ENCODE measurements at places on chromosomes 6 and 20.

DNA sequence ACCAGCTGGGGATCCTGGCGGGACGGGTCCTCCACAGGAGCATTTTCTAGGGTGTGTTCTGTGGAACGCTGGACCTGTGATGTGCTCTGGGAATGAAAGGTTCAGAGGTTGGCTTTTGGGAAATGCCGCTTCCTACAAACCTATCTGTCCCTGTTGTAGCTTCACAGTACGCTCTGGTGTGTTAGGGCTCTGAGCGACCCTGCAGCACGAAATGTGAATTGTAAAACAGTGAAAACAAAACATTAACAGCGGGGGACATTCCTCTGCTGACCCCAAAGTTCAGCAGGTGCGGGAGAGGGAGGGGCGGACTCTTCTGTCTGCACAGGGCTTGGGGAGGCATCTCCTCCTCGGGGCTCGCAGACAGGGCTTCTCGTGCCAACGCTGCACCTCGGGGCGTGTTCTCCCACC, 155.9 kb downstream of the NRN1 start:
- no peak for DNase-seq

DNA sequence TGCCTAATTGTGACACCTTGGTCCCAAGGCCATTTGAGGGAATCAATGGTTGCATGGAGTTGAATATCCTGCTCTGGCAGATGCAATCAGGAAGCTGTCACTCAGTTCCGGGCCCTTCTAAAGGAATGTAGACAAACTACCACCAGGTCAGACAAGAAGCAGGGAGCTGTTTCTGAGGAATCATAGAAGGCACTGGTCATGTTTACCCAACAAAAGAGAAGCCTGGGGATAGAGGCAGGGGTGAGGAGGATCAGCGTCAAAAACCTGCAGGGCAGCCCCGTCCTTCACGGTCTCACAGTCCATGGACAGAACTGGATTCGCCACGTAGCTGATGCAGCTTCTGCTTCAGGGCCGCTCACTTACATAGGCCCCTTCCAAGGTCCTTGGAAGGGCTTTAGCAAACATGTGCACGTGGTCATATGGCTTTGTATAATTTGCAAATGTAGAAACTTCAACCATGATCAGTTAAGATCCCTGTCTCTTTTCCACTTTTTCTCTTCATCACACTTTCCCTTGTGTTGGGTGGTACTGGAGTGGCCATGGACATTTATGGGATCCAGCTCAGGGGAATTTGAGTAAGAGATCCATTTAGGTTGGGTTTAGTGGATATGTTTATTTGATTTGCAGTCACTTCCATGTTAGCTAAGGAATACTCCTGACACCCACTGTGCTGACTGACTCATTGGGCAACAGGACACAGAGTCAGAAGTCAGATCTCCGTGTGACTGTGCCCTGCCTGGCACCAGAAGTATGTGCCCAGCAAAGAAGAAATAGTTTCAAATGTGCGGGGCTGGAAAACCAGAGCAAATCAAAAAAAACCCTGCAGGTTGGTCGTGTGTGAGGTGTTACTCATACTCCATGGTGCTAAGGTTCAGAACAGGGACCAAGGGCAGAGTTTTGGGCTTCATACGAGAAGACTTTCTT, 60.0 kb upstream of the ZFAND3 start:
- DNase-seq = no peak

GRCh38 chr20:20207291-20207690, 155.0 kb downstream of the CFAP61 start:
- no peak for DNase-seq

DNA sequence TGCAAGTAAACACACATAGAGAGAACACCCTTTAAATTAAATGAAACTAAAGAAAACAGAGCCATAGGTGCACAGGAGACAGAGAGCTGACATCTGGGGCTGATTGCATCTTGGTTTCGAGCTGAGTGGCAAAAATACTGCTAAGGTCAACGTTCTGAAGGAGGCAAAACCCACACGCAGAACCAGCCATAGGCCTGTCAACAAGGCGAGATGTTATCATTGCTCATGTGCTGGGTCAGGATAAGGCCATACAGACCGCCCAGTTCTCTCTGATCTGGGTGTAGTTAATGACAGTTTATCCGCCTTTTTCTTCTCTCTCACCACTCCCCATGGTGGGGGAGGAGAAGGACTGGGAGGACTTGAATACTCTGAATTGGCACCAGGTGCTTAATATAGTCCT, 4.5 kb upstream of the FAM110A start:
- no peak for DNase-seq

GRCh38 chr6:85364344-85364743, 85.5 kb upstream of the NT5E start:
- DNase-seq = peak; percentile 41

GRCh38 chr20:12199703-12200102, 282.0 kb downstream of the BTBD3 start:
- no peak for DNase-seq

- peak; percentile 24 for DNase-seq
These were observed 135.5 kb downstream of the LY86 start for GRCh38 chr6:6723921-6724538.

DNA sequence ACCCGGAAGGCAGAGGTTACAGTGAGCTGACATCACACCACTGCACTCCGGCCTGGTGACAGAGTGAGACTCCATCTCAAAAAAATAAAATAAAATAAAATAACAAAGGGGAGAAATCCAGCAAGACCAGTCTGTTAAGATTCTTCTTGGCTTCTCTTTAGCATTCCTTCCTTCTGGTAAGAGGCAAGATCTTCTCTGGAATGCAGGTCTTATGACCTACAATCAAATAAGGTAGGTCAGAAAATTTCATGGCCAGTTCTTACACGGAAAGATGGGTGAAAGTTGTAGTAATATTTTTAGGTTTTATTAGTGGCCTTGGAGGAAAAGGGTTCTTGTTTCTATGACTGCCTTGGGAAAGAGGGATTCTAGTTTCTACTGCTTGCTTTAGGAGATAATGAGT, 180.9 kb downstream of the FUT9 start:
- DNase-seq = no peak

- DNase-seq = no peak
These were observed 194.4 kb downstream of the BTBD9 start for GRCh38 chr6:38445336-38445735.

DNA sequence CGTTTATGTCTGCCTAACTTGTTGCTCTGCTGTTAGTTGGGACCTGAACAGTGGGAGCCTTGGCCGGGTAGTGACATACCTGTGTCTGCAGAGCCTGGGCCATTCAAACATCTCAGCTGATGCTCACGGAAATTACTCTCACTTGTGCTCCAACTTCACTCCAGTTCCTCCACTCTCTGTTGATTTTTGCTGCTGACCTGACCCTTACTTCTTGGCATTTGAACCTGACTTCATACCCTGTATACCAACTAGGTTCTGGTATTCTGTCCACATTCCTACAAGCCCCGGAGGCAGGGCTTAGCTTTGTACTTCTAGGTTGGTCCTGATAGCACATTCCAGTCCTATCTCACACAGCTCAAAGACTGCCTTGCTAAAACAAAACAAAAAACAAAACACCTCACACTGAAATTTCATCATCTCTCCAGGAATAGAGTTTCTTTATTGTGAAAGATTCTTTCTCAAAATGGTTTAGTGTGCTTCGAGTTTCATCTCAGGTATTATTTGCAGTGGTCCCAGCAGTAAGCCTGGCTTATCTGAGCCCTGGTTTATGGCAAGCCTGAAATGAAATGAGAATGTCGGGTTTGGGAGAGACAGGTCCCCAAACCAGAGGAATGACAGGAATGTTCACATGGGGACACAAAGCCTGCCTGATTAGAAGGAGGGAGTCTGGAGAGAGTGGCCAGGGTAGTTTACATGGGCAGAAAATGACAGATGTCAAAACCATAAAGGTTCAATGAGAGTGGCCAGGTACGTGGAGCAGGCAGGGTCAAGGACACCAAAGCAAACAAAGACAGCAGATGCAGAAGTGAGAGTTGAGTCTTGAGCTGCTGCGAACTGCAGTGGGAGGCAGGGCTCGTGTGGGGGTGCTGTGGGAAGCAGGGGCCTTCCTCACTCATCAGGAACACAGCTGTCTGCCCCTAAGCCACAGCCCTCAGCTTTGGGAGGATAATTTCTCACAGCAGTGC, 174.2 kb upstream of the HDAC2 start:
- DNase-seq = no peak

DNA sequence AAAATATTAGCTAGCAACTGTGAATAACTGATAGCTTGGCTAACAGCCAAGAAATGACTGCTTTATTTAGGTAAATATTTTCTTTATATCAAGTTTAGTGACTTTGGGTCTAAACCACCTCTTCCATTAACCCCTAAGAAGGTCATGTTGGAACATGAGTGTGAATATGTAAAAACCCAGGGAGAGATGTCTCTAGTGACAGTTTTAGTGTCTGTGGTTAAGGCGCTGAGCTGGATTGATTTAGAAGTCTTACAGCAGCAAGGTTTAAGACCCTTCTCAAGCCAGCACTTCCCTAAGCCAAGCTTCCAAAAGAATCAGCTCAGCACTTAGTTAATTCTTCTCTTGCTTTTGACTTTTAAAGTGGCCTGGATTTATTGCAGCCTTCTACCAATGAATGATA, 11.4 kb upstream of the SIRT5 start:
- no peak for DNase-seq

- no peak for DNase-seq
These were observed 31.1 kb downstream of the HDAC2 start for GRCh38 chr6:113939825-113940224.

DNA sequence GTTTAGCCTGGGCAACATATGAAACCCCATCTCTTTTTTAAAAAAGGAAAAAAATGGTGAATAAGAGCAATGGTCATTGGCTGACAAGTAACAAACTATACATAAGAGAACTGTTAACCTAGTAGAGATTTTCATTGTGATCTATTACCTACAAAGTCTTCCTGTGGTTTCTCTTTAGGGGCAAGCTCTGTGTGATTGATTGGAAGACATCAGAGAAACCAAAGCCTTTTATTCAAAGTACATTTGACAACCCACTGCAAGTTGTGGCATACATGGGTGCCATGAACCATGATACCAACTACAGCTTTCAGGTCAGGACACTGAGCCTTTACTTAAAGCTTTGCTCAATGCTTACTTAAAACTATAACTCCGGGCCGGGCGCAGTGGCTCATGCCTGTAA, 19.2 kb downstream of the MGME1 start:
- DNase-seq = no peak

DNA sequence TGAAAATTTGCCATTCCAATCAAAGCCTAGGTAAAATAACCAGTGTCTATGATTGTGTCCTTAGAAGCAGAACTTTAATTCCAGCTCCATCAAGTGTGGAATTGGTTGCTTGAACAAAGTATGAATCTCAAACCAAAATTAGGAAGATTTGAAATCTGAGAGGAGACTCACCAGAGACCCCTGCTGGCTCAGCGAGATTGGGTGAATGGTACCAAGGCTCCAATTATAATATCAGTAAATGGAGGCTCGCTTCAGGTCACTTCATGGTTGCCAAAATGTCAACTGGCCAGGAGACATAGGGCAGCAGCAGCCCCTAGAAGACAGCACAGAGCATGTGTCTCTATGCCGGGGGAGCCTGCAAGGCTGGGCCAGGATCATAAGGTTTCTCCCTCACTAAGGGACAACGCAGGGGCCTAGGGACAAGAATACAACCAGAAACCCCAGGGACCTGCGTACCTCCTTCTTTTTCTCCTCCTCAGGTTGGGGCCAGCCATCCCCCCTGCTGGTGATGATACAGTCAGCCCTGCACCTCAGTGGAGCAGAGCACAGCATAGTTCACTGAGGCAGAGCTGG, 14.0 kb downstream of the RBL1 start:
- DNase-seq = no peak

DNA sequence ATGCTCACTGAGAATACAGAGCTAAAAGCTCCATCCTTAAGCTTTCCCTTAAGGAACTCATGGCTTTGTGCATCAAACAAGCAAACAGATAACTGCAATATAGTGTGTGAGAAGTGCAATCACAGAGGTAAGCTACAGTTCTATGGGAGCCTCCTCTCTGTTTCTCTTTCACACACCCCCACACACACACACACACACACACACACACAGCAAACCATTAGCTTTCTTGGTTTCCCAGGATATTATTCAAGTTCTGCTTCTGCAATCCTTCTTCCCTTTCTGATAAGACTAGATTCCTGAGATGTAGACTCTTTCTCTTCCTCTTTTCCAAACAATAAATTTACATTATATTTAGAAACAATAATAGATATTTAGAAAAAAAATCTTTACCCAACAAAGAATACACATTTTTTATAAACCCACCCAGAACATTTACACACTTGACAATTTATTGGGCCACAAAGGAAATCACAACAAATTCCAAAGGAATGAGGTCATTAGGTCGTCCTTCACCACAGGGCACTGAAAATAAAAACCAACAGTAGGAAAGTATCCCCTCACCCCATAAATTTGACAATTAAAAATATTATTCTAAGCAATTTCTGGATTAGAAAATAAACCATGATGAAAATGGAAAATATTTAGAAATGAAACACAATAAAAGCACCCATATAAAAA, 9.3 kb upstream of the GFOD1 start:
- DNase-seq = peak; percentile 27

GRCh38 chr6:128271527-128271926, 248.9 kb downstream of the PTPRK start:
- DNase-seq = no peak

- no peak for DNase-seq
These were observed 123.8 kb downstream of the CDKAL1 start for GRCh38 chr6:20658053-20658452.

Data from HTR-8/SVneo (cell line).